Activated T-cell treated with anti-CD3 and anti-CD28 coated beads for 1 hour (primary cell): ENCODE measurements at places on chromosomes 6 and 20.

- DNase-seq, result no peak
Observed at GRCh38 chr20:15122613-15123012, 785.2 kb upstream of the FLRT3 start.

- no peak for DNase-seq
Observed at GRCh38 chr6:81944661-81945060, 192.2 kb upstream of the TENT5A start.

DNA sequence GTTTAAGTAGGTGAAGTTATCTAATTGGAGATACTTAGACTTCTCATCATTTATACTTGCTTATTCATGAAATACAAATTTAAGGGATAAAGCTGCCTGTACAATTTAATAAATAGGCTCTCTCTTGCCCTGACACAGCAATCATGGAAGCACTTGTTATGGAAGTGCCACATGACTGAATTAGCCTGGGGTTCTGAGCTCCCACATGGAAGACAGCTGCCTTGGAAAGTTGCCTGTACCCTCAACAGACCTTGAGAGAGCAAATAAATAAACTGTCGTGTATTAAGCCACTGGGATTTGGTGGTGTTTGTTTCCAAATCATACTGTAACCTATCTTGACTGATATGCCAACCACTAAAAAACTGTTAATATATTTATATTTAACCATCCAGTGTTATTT lies 87.0 kb upstream of the RSPO3 start:
- DNase-seq, result no peak

GRCh38 chr6:124956018-124956417 lies 6.2 kb upstream of the RNF217 start:
- DNase-seq, result no peak

- no peak for DNase-seq
Observed at GRCh38 chr20:47791084-47791599, 5.9 kb upstream of the SULF2 start.
